ENCODE measurements at places on chromosomes 4 and X.
A peak's percentile ranks its signal among the peaks of the same experiment; 100 is the strongest.

GRCh38 chr4:94889523-94889922 lies 131.8 kb downstream of the BMPR1B start:
- no peak for DNase-seq

- DNase-seq: peak; percentile 83
These were observed 353.1 kb upstream of the BOD1L1 start for GRCh38 chr4:13980317-13981310.

DNA sequence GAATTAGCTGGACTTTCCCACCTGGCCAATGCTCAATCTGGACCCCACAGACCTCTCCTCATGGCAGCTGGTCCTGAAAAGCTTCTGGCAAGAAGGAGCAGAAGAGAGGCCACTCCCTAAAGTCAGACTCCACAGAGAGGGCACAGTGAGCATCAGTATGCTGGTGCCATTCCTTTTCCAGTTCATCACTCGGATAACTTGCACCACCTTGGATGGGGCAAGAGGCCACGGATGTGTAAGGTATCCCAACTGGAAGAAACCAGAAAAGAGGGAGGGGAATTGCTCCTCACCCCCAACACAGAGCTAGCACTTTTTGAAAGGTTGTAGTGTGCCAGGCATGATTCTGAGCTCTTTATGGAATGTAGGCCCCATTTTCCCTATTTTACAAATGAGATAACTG lies 85.9 kb downstream of the STK32B start:
- DNase-seq: no peak

- no peak for DNase-seq
These were observed 90.3 kb downstream of the ATOH1 start for GRCh38 chr4:93918856-93919255.

DNA sequence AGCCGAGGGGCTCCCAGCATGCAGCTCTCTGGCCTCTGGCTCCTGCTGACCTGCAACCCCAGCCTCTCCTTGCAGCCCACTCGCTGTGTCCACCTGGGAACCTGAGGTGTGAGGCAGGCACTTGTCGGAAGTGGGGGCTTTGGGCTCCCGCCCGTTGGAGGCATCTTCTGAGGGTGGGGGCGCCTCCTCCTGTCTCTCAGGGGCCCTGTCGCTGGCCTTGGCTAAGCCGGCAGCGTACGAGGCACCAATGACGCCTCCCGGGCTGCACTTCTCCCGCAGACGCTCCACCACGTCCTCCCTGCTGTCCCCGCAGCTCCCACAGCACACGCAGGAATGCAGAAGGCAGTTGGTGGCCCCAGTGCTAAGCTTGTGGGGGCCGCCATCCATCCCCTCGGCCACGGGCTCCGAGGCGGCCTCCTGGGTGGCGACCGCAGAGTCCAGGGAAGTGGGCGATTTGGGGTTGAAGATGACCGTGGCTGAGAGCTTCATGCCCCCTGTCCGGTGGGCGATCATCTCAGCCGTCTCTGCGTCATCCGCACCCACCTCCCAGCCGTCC lies 42.5 kb upstream of the MXD4 start:
- no peak for DNase-seq

- DNase-seq: no peak
These were observed 116.2 kb upstream of the DCLK2 start for GRCh38 chr4:149961876-149962597.

DNA sequence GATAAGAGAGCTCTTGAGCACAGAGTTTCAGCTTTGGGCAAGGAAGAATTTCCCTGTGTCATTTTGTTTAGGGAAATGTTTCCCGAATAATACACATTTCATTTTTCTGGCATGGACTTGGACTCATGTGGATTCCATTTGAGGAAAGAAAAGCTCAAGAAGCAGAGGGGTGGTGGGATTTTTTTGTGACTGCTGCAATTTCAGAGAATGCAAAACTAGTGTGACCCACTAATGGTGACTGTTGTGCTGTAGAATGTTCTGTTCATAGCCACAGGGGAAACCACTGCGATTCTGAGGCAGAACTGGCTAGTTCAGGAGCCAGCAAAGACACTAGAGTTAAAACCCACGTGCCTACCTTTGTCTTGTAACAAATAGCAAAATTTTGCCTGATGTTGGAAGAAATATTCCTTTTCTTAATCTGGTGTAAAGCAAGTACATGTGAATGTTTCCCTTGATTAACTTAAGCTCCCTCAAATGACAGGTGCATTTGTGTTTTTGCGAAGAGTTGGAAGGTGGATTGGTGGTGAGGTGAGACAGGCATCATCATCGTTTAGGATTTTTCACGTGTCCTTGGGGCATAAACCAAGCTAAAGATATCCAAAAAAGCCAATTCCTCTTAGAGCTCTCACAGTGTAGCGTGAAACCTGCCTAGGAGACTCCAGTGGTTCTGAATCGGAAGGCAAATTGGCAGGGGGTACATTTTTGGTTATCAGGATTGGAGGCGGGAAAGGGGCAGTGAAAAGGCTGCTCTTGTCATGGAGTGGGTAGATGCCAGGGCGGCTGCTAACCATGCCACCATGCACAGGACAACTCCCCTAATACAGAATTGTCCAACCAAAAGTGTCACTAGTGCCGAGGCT lies 38.0 kb upstream of the FAM9C start:
- DNase-seq: no peak

DNA sequence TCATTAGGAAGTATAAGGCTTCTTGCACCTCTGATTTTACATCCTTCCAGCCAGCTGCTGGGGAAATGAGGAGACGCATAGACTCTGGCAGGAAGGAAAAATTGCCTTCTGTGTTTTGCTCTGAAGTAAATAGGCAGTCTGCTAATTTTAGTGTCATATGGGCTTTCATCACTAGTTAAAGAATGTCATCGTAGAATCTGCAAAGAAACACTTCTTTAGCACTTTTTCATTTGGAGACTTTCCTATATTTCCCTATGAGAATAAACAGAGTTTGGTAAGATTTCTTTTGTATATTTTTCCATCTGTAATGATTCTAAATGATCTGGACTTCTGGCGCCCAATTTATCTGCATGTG lies 3.3 kb downstream of the ADGRL3 start:
- DNase-seq: no peak

GRCh38 chrX:19566359-19567222 lies 51.3 kb upstream of the MAP3K15 start:
- no peak for DNase-seq

DNA sequence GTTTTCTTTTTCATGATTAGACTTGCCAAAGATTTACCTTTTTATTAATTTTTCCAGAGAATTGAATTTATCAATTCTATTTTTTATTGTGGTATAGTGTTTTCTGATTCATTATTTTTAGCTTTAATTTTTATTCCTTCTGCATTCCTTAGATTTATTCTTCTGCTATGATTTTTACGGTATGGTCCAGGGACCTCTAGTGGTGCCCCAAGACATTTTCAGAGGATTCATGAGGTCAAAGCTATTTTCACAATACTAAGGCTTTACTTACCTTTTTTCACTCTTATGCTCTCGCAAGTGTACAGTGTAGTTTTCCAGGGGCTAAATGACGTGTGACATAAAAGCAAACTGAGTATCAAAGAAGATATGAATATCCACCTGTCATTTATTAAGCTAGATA lies 8.0 kb downstream of the RADX start:
- DNase-seq: no peak

DNA sequence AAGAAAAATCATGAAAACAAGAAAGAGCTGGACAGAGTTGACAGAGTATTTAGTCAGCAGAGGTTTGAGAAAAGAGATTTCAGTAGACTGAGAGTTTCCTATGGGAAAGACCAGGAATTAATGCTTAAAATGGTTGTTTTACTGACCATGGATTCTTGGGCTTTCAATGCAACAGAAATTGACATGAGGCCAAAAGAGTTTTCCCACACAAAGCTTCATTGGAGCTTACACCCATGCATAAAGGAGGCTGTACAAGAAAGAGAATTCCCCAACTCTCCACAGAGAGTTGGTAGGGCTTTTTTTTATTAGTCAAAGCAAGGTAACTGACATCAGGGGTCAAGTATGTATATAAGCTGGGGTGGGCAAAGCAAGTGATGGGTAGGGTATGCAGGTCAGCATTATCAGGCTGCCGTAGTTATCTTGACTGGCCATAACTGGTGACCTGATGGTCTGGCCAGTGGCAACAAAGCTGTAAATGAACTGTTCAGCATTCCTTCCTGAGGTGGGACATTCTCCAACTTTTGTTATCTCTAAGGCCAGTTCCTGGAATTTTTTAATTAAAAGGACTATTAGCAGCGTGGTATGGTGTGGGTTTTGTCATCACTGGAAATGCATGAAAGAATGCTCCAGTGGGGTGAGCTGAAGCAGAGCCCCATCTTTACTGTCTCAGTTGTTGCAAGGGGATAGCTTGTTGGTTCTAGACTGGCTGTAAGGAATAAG lies 117.0 kb downstream of the ADAM29 start:
- no peak for DNase-seq

DNA sequence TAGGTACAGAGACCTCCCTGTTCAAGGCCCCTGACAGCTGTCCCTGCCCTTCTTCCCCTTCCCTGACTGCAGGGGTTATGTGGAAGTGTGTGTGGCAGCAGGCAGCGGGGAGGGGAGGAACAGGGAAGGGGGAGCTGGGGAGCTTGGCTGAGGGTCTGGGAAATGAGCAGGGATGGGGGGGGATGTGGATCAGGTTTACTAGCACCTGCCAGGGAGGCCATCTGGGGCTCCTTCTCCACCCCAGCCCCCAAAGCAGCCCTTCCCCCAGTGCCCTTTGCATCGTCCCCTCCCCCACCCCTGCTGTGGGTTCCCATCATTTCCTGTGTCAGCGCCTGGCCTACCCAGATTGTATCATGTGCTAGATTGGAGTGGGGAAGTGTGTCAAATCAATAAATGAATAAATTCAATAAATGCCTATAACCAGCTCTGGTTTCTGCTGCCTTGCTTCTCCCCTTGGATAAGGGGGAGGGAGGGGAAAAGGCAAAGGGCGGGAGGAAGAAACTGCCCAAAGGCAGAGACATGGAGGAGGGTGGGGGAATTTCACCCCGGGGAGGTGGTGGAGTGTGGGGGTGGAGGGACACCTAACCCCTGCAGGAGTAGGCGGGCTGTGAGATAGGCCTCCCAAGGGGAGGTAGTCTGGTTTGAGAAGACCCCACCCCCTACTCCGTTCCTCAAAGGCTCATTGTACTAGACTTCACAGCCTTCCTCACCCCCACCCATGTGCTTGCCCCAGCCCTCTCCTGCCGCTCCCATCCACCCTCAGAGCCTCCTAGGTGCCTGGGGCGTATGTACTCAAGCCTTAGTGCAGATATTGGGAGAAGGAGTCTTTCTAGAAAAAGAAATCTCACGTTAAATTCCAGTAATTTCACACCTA lies 3.2 kb downstream of the CXorf65 start:
- no peak for DNase-seq

DNA sequence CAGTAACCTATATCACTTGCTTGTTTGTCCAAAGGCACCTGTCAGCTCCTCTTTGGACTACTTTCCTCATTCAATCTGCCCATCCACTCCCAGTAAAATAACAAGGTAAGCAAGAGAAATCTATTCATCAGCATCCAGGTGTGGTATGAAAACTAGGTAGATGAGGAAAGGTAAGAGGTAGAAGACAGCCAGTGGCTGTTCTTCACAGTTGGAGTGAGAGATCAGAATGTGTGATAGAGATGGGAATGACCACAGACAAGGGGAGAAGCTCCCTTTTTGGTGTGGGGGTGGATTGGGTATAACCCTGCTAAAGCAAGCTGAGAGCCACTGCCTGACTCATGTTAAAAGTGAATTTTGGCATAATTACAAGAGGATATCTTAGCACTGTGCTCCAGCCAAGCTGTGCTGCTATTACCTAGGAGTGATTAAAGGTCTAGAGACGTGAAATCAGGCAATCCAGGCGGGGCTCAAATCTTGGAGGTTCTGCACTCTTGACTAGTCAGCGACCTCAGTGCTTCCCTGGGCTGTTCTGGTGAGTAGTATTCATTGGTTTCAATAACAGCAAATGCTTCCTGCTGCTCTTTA lies 28.1 kb upstream of the RASL11B start:
- no peak for DNase-seq

- no peak for DNase-seq
These were observed 73.6 kb upstream of the DHX15 start for GRCh38 chr4:24657768-24658617.

DNA sequence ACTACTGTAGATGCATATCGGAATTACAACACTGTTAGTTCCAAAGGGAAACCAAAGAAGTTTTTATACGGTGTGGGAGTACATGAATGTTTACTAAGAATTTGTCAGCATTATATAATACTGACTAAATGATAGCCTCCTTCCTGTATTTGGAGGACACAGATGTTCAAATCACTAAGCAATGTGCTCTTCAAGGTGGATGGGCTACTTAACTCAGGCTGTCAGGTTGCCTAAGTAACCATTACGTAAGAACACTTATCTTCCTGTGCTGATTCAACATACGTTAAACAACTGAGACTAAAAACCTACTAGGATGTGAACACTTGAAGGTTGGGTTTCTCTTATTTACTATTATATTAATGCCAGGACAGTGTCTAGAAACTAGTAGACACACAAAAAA lies 81.9 kb upstream of the HPGD start:
- DNase-seq: peak; percentile 8

GRCh38 chrX:97295954-97296353 lies 412.2 kb downstream of the RPA4 start:
- no peak for DNase-seq

- DNase-seq: no peak
These were observed 34.3 kb downstream of the TRIM61 start for GRCh38 chr4:164943192-164943591.

GRCh38 chr4:113406723-113407016 lies 354.9 kb downstream of the CAMK2D start:
- no peak for DNase-seq

DNA sequence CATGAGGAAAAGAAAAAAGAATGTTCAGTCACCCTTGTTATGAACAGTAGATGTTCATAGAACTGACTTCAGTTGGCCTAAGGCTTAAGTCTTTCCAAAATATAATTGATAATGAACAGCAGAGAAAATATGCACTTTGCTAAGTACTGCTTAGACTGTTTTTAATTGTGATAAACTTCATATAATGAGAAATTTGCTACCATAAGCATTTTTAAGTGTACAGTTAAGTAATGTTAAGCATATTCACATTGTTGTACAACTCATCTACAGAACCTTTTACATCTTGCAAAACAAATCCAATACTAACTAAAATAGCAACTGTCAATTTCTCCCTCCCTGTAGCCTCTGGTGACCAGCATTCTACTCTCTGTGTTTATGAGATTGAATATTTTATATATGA lies 792.2 kb upstream of the LCORL start:
- no peak for DNase-seq

DNA sequence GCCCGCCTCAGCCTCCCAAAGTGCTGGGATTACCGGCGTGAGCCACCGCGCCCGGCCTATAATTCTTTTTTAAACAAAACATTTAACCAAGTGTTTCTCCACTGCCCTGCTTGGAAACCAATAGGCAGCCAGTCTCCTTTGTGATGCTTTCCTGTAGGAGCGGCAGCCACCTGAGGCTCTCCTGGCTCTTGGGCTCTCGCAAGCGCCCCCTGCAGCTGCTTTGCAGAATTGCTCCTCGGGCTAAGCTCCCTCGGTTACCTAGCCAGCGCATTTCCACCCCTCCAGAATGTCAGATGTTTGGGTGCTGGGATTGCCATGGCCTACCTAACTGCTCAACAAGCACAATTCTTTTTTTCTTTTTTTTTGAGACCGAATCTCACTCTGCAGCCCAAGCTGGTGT lies 7.7 kb downstream of the S100P start:
- DNase-seq: no peak

GRCh38 chr4:54073271-54073880 lies 9.0 kb upstream of the CHIC2 start:
- DNase-seq: no peak
